CD4-positive, alpha-beta T cell treated with Interleukin-17A for 4 hours (primary cell): ENCODE measurements at places on chromosomes 1 and 21.

DNA sequence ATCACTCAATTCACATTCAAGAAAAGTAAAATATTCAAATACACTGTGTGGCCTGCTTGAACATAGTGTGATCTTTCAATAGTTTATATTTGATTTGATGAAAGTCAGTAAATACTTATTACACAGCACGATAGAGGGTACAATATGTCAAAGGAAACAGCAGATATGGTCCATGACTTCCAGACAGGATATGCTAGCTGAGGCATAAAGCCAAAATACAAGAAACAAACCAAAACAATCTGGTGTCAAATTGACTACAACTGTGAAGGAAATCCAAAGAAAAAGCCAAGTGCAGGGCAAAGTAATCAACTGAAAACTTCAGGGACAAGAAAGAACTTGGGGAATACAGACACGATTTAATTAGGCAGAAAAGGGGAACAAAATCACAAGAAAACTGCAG is 19.3 kb downstream of the RRAGC start:
- no peak for DNase-seq

DNA sequence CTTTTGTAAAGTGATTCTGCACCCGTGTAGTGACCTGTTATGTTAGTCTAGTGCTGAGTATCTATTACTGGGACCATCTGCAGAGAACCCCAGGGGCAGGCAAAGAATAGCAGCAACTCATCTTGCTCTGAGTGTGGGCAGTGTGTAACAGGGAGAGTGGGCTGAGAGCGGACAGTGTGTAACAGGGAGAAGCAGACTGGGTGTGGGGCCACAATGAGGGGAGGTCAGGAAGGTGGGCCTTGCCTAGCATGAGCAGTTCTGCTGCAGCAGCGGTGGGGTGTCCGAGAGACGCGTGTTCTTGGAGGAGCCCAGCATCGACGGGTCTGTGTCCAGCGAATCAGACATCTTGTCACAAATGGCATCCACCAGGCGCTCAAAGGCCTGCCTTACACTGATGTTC is 41.2 kb upstream of the NRDC start:
- no peak for DNase-seq

GRCh38 chr1:32221581-32221979 is 573 bp downstream of the TMEM234 start:
- DNase-seq, result no peak

- no peak for DNase-seq
These were observed 13.8 kb upstream of the AVPR1B start for GRCh38 chr1:206131037-206131436.

- no peak for DNase-seq
These were observed 463.9 kb upstream of the PROX1 start for GRCh38 chr1:213523781-213524398.

GRCh38 chr1:7508052-7508933 is 262.8 kb upstream of the VAMP3 start:
- no peak for DNase-seq

DNA sequence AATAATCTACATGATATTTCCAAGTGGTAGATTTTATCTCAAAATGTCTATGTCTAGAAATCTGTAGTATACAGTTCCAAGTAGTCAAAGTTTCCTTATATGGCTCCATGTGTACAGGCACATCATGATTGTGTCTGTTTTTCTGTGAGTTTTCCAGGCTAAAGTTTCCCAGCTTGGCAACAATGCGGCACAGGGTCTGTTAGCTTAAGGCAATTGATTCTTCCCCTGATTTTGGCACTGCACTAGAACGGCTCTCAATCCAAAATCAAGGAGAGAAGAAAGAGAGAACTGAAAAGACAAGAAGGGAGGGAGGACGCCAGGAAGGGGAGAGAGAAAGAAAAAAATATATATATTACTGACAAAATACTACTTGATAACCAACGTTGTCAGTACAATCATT is 193.9 kb upstream of the SNX7 start:
- DNase-seq, result no peak

DNA sequence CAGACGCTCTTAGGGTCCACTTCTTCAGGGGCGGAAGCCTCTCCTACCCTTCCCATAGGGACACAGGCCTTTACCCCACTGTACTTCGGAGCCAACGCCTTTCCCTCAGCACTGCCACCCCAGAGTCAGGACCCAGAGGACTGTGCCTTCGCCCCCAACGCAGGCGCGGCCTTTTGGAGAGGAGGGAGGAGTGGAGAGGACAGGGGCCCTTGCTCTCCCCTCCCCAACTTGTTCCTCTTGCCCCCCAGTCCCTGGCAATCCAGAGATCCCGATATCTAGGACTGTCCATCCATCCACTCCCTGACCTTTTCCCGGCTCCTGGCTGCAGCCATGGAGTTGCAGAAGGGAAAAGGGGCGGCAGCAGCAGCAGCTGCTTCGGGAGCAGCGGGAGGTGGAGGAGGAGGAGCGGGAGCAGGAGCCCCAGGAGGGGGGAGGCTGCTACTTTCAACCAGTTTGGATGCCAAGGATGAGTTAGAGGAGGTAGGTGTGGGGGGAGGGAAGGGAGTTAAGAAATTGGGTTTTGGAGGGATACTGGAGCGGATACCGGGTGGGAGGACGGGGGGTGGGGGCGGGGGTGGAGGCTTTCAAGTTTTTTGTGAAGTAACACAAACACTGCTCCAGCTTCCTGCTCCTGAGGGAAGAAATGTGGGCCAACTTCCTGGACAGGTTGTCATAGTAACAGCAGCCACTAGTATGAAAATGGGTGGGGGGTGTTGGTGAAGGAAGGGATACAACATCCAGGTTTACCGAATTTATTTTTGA is 636 bp downstream of the INTS3 start:
- peak; percentile 50 for DNase-seq

- no peak for DNase-seq
These were observed 75.7 kb upstream of the KIF26B start for GRCh38 chr1:245079021-245079609.
